ENCODE measurements at places on chromosomes 12 and 14.

DNA sequence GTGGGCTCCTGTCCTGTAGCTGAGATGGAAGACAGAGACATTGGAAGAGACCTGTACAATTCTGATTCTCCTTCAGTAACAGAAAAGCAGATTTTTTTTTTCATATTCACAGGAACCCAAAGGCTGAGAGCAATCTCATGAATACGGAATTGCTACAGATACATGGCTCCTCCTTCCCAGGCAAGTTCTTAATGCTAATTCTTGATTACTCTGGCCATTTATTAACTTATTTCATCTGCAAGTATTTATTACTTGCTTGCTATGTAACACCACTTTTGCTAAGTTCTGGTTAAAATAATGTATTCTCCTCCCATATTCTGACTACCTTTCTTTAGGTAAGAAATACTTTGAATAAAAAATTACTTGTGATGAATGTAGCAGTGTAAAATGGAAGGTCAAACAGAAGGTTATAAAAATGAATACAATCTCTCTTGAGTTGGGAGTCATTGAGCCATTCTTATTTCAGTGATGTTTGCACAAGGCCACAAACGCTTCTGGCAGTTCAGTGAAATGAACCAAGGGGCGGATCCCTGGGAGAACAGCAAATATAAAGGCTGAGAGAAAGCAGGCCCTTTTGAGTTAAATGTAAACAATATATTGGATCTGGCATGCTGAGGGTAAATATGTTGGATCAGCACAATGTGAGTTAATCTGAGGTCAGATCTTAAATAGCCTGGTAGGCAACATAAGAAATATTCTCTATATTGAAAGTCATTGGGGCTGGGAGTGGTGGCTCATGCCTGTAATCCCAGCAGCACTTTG lies 37.6 kb downstream of the MUCL1 start:
- DNase-seq = no peak

GRCh38 chr12:11633968-11634367 lies 15.5 kb upstream of the ETV6 start:
- DNase-seq = no peak

DNA sequence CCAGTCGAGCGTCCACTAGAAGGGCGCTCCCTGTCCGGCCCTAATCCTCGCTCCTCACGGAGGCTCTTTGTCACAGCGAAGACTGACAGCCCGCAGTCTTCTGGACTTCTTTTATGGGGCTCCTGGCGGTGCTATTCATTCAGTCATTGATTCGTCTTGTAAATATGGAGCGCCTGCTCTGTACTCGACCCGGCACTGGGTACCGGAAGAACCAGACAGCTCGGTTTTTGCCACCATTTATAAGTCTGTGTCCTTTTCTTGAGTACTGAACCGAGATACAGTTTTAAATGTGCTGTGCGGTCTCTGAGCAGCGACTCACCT lies 570 bp downstream of the DMAC2L start:
- DNase-seq = peak; percentile 79

- peak; percentile 63 for DNase-seq
Measured at GRCh38 chr12:55642267-55642666, 5.6 kb downstream of the OR10P1 start.

DNA sequence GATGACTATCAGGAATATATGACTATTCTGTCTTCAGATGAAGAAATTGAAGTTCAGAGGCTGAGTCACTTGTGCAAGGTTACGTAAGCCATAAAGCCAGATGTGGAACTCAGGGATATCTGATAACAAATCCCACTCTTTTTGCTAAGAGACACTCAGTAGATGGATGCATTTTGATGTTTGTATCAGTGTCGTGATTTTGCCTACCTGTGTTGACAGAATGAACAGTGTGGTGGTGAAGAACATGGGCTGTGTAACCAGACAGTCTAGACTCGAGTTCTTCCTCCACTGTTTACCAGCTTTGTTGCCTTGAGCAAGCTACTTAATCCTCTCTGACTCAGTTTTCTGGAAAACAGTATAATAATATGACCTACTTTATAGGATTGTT lies 93.9 kb downstream of the DAAM1 start:
- DNase-seq = no peak

- DNase-seq = no peak
Measured at GRCh38 chr12:51390457-51390856, 749 bp downstream of the GALNT6 start.

GRCh38 chr12:112841906-112842305 lies 50.4 kb downstream of the RPH3A start:
- no peak for DNase-seq

- no peak for DNase-seq
Measured at GRCh38 chr12:52181746-52182145, 10.1 kb downstream of the KRT80 start.

DNA sequence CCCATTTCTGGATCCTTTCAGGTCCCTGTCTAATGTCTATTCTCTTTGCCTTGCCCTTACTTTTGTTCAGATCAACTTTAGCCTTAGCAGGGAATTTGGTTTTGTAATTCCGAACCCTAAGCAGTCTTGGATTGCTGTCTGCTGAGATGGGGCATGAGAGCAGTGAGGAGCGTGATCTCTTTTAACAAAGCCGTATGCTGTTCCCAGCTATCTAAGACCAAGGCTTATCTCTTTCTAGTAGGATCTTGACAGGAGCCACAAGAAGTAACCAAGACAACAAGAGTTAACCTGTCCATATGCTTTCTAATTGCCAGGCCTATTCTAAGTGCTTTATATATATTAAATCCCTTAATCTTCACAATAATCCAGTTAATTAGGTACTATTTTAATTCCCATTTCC lies 4.5 kb upstream of the DHRS7 start:
- DNase-seq = no peak

GRCh38 chr14:33678005-33678404 lies 272.9 kb downstream of the EGLN3 start:
- no peak for DNase-seq

All from common myeloid progenitor, CD34-positive (primary cell).